Chondrocyte (in vitro differentiated cells): ENCODE measurements at places on chromosomes 7 and 10. TPM values are rescaled to one million over a fixed set of nuclear protein-coding genes. Genes with fewer than 3 reads are reported as not detected.

Gene DENND2A
- total RNA-seq, result 6.5 to 16.3 TPM (median 16.0 TPM) in 3 replicates

Gene TAS2R5
- 0.62 to 1.5 TPM (median 0.72 TPM) in 3 replicates for total RNA-seq

Gene FOXI2
- total RNA-seq, result not detected in 3 replicates

Gene RADIL
- total RNA-seq, result 0.82 to 1.2 TPM (median 1.00 TPM) in 3 replicates

Gene SPDYE2B
- not detected in 3 replicates for total RNA-seq
